ENCODE measurements at places on chromosomes 13 and 19.

DNA sequence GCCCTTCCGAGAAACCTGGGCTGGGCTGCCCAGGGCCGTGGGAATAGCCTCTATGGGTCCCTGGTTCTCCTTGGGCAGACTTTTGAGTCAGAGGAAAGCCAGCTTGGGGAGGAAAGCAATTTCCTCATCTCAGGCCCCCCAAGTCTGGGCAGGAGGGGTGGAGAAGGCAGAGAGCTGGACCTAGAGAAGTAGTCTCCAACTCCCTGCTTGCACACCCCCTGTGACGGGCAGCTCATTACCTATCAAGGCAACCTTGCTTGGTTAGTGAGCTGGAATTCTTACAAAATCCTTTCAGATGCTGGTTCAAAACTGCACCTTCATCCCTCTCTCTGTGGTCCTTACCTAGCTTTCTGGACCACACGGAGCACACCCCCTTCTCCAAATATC is 33.9 kb downstream of the ACTL9 start:
- no peak for DNase-seq

GRCh38 chr13:109007946-109008345 is 378.5 kb downstream of the MYO16 start:
- DNase-seq = no peak

DNA sequence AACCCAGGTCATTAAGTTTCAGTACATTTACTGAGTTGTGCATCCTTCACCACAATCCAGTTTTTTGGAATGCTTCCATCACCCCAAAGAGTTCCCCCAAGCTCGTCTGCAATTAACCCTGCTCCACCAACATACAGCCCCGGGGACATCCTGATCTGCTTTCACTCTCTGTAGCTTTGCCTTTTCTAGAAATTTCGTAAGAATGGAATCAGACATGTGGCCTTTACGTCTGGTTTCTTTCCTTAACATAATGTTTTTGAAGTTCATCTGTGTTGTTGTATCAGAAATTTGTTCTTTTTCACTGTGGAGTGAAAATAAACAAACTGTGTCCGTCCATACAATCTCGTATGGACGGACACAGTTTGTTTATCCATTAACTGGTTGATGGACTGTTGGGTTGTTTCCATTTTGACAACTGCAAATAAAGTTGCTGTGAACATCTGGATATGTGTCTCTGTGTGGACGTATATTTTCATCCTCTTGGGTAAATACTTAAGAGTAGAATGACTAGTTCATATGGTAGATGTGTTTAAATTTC is 2.9 kb downstream of the KLHL26 start:
- DNase-seq = no peak

GRCh38 chr13:105513448-105513847 is 1022.0 kb downstream of the EFNB2 start:
- DNase-seq = no peak

DNA sequence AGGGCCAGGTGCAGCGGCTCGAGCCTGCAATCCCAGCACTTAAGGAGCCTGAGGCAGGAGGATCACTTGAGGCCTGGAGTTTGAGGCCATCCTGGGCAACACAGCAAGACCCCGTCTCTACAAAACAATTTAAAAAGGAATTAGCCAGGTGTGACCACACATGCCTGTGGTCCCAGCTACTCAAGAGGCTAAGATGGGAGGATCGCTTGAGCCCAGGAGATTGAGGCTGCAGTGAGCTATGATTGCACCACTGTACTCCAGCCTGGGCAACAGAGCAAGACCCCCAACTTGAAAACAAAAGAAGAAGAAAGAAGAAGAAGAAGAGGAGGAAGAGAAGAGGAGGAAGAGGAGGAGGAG is 47.7 kb downstream of the LATS2 start:
- DNase-seq = peak; percentile 19

- DNase-seq = no peak
These were observed 716.4 kb downstream of the PCDH9 start for GRCh38 chr13:66513728-66514127.

- no peak for DNase-seq
These were observed 277.9 kb downstream of the RBM26 start for GRCh38 chr13:79128158-79128557.

GRCh38 chr13:95642028-95642621 is 2.4 kb downstream of the DZIP1 start:
- peak; percentile 79 for DNase-seq

DNA sequence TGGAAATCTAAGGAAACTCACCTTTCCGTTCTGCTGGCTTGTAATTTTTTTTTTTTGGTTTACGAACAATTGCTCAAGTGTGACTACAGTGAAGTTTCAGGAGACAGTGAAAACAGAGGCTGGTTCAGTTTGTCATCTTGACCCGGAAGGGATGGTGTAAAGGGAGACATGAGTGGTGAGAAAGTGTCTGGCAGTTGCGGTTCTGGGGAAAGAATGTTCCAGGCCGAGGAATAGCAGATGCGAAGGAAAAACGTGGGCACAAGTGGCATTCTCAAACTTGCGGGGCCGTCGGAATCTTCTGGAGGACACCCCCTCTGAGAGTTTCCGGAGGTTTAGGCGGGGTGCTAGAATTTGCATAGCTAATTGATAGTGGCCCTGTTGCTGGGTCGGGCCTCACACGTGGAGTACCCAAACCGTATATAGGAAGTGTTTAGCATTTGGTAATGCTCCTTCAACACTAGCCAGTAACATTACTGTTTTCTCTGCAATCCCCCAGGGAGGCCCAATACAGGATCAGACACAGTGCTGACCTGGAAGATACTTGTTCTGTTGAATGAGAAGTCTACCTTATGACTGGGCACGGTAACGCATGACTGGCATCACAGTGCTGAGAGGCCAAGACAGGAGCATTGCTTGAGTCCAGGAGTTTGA is 2.8 kb upstream of the TNFSF9 start:
- DNase-seq = no peak

DNA sequence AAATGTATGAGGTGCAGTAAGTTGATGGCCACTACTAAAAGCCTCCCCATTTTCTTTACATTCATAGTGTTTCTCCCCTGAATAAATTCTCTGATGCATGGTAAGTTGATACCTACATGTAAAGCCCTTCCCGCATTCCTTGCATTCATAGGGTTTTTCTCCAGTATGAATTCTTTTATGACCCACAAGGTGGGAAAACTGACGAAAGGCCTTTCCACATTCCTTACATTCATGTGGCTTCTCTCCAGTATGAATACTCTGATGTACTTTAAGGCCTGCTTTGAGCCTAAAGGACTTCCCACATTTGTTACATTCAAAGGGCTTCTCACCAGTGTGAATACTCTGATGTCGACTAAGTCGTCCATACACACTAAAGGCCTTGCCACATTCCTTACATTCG is 20.5 kb downstream of the ZNF607 start:
- no peak for DNase-seq

- DNase-seq = no peak
These were observed 17.3 kb downstream of the DEDD2 start for GRCh38 chr19:42200116-42200715.

- DNase-seq = no peak
These were observed 1465.0 kb downstream of the EFNB2 start for GRCh38 chr13:105070452-105070851.

- no peak for DNase-seq
These were observed 705.7 kb downstream of the SLITRK5 start for GRCh38 chr13:88376760-88377388.

GRCh38 chr13:105428811-105429210 is 1106.7 kb downstream of the EFNB2 start:
- no peak for DNase-seq

- no peak for DNase-seq
These were observed 83.5 kb upstream of the ARGLU1 start for GRCh38 chr13:106651442-106651841.

DNA sequence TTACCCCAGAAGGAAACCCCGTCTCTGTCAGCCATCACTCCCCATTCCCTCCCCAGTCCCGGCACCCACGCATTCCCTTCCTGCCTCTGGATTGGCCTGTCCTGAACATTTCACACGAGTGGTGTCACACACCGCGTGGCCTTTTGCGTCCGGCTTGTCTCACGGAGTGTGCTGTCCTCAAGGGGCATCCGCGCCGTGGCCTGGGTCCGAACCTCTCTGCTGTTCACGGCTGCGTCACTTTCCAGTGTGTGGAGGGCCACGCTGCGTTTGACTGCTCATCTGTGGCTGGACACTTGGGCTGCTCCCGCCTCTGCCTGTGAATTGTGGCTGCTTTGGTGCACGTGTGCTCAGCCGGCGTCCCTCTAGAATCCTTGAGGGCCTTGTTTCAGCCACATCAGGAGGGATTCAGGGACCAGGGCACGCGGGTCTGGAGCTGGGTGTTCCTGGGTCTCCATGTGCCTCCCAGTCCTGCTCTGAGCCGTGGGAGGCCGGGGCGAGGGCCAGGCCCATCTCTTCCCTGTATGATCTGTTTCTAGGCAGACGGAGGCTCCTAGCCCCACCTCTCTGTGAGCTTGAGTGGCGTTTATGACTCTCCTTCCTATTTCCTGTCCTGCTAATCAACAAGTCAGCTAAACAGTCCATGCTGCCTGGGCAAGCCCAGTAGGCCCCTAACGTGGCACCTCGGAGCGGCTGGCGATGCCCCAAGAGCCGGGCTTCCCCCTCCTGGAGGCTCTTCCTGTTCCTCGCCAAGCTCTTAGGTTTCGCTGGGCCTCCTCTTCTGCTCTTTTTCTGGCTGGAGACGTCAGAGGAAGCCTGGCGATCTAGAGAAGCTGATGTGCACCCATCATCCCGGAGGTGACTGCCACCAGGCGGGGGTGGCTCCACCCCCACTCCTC is 8.1 kb downstream of the STK11 start:
- no peak for DNase-seq

- no peak for DNase-seq
These were observed 7.5 kb upstream of the ILF3 start for GRCh38 chr19:10646456-10647159.

GRCh38 chr13:50409220-50409619 is 394.0 kb downstream of the KCNRG start:
- DNase-seq = no peak

DNA sequence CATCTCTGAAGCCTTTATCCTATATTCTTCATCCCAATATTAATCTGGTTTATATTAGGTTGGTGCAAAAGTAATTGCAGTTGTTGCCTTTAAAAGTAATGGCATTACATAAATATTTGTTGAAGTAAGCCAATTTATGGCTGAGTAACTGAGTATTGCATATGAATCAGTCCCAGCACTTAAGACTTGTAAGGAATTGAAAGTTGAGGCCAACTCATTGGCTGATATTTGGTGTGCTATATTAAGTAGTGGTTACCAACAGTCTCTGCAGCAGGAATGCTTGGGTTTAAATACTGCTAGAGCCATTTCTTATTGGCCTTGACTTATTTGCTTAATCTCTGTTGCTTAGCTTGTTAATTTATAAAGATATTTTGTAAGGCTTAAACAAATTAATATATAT is 460.7 kb downstream of the GPC6 start:
- DNase-seq = no peak

Measured in cardiac septum (tissue), 1 donor.